NCI-H345 (cell line): ENCODE measurements at places on chromosomes 2 and 18.

- no peak for DNase-seq
These were observed 1.6 kb downstream of the EHD3 start for GRCh38 chr2:31235504-31235902.

GRCh38 chr2:128689971-128690370 lies 371.3 kb upstream of the HS6ST1 start:
- no peak for DNase-seq

DNA sequence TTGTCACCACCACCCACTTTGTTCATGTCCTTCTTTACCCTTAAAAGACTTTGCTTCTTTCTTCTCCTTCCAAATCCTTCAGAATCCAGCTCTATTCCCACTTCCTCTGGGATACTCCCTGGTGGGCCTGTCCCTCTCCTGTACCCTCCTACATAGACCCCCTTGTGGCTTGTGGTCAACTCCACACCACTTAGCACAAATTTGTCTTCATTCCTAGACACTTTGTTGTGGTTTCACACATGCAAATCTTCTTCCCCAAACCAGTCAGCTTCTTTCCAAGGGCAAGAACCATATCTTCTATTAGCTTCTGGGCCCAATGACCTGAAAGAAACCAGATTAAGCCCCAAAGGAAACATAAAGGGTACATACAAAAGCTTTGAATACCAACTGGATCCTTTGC lies 342.4 kb downstream of the TNS1 start:
- DNase-seq: no peak

- DNase-seq: no peak
These were observed 36.7 kb downstream of the TTC39C start for GRCh38 chr18:24051031-24051947.

DNA sequence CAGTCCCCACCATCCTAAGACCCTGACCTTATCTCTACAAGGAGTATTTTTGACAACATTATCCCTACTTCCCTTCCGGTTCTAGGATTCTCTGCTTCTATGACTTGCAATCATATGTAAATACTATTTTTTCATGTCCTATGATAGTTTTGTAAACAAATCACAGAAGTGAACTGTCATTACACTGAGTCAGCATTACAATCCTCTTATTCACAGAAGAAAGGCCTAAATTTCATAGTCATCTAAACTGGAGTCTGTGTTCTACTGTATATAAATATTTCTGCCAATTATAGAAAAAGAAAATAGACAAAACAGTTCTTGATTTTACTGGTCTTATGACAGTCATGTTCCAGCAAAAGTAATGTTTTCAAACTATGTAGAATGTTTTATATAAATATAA lies 265.1 kb downstream of the NCKAP5 start:
- no peak for DNase-seq

DNA sequence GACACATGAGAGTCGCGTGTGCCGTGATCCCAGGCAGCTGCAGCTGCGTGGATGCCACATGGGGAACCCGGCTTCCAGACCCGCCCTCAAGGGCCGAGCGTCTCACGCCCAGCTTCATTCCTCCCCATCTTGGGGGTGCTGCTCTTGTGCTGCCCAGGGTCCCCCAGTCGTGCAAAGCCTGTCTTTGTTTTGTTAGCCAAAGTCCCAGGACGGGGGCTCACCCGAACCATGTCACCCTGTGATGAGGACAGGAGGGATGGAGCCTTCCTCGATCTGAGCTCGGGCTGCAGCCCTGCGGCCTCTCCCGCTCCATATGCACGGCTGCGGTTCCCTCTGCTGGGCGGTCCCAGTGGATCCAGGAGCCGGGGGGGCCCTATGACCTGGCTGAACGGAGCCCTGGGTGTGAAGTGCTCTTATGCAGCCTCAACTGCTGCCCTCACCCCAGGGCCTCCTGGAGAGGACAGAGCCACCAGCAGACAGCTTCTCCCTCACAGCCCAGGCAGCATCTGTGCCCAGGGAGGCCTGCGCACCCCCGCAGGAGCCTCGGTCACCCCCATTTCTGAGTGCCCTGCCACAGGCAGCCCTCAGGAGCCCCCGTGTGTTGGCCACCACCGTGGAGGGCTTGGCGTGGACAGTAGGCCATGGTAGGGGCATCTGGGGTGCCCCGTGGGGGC lies 99.0 kb upstream of the CTDP1 start:
- no peak for DNase-seq

GRCh38 chr2:144836635-144837350 lies 316.9 kb upstream of the ZEB2 start:
- DNase-seq: no peak

DNA sequence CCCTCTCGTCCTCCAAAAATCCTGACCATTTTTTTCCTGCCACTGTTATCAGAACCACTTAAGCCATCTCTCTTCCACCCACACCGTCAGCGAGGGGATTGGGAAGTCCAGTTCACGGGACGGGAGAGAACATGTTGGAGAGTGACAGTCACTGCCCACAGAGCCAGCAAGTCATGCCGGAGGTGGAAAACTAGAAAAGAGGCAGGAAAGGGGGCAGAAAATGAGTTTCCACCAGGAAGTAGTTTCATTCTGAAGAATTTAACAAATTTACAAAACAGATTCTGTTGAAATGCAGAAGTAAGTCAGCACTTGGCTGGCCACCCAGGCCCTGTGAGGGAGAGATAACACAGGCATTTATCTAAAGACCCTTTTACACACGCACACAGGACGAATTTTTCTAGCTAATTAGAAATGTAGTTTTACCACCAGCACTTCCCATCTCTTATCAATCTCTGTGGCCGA lies 431.3 kb downstream of the TSN start:
- DNase-seq: no peak

- peak; percentile 23 for DNase-seq
These were observed 148.8 kb upstream of the SRD5A2 start for GRCh38 chr2:31729442-31730092.

- DNase-seq: no peak
These were observed 88.0 kb upstream of the RTN4 start for GRCh38 chr2:55138014-55138881.

DNA sequence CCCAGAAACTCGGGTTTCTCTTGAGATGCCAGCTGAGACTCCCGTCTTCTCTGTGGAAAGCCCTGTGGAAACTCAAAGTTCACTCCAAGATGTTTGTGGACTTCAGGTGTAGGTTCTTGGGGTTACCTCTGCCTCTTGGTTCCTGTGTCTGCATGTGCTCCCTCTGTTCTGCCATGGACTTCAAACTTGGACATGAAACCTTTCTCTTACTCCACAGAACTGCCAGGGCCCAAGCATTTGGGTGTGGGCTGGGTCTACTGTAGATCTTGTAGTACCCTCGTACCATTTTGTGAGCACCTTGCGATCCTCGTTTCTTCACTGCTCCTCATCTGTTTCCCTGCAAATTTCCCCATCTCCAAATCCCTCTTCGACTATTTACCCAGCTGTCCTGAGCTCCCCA lies 175.5 kb downstream of the HAUS1 start:
- no peak for DNase-seq

DNA sequence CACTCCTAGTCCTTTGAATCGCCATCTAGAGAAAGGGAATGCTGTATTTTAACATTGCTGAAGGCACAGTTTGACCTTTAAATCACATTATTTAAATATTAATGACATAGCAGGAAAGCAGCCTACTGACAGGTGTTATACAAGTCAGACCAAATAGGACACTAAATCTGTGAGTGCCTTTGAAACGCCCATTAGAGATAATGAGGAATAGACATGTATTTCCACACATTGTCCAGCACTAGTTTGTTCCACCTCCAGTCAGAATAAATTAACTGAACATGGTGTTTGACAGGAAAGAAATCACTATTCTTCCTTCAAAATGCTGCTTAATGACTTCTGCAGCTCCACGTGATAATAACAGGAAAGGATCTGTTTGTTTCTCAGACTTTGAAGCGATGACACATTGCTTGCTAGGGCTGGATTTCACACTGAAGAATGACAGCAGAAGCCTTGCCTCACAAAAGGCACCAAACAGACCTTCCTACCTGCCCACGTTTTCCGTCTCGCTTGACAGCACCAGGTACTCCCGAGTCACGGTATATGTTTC lies 90.5 kb upstream of the DDX18 start:
- no peak for DNase-seq

GRCh38 chr2:185074156-185074555 lies 475.8 kb downstream of the ZNF804A start:
- DNase-seq: no peak
